ENCODE measurements at places on chromosomes 1 and 21.

DNA sequence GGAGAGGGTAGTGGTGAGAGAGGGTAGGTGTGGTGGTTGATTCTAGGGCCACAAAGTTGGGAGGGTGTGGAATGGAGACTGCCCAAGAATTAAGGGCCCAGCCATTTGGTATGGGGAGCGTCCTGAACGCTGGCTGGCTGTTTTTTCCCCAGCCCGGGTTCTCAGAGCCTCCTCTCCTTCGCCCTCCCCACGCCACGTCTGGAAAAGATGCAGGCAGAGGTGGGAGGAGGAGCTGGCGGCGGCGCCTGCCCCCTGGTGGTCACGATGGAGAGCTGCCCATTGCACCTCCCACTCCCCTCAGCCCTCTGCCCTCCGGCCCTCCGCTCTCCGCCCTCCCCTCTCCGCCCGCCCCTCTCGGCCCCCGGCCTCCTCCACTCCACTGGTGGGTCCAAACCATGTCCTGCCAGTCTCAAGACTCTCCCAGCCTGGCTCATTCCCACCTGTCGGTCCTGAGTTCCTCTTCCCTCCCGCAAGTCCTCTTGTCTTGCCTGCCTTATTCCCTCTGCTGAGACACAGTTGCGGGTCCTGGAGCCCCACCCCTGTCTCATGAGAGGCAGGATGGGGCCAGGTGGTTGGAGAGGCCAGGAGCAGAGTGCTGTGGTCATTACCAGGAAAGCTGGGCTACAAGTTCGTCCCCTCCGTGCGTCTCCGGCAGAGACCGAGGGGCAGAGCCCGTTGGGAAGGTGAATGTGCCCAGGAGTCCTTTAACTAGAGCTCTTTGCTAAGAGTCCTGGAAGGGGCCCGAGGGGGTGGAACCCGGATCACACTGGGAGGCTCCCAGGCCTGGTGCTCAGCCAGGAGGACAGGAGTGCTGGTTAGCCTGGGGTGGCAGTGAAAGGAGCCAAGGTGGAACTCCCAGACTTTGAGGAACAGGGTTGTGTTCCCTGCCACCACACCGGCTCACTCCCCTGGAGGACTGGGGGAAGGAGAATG is 22.6 kb downstream of the ETNK2 start:
- peak; percentile 40 for DNase-seq

DNA sequence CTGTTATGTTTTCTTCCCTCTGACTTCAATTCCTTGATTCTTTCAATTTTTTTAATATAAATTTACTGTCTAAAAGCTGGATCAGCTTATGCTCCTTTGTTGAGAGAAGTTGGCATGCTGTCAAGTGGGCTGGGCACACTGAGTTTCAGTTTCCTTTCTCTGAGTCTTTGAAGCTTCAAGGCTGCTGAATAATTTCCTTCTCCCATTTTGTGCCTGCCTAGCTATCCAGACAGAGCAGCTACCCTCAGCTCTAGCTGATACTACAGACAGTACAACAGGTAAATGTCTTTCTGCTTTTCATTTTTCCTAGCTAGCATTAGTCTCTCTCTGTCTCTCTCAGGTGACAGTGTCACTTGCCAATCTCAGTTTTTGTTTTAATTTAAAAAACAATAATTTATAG is at the start of gene IFI44:
TSS of gene IFI44 (plus strand) at position 204 of the 400 bp plus-strand sequence. CDS start 365 bp downstream, outside the sequence.
- peak; percentile 73 for DNase-seq

- no peak for DNase-seq
Measured at GRCh38 chr1:179253286-179253972, 24.0 kb upstream of the ABL2 start.

GRCh38 chr1:147185432-147185831 is 13.2 kb upstream of the PRKAB2 start:
- DNase-seq = no peak

GRCh38 chr1:31763671-31764311 is 349 bp downstream of the ADGRB2 start:
- peak; percentile 20 for DNase-seq

- DNase-seq = no peak
Measured at GRCh38 chr21:38401191-38401926, 96.9 kb downstream of the ERG start.

DNA sequence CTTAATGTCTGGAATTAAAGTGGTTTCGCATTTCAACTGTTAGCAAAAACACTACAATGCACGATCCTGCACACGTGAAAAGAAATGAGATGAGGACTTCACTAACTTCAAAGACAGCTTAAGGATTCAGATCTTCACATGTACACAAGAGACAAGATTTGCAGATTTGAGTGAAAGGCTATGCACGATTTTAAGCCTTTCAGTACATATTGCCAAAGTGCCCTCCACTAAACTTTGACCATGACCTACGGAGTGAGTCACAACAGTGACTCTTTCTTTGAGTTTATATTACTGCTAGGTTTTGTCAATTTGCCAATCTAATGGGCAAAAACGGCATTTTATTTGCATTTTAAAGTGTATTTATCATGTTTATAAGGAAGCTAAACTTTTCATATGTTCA is 41.2 kb upstream of the CR1L start:
- no peak for DNase-seq
